ENCODE measurements at places on chromosomes 7 and 10.

DNA sequence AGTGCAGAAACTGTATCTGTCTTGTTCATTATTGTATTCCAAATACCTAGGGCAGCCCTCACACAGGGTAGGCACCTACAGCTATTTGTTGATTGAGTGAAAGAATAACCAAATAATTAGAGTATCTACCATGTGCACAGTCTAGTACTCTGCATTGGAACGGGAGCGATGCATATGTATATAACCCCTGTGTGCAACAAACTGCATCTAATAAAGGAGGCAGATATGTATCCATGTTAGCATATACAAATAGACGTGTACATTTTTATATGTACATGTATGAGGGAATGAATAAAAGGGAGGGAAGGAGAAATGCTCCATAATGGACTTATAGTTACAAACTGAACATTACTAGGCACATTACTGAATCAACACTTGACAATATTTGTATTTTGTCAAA lies 191.3 kb upstream of the PTPRZ1 start:
- DNase-seq: no peak

DNA sequence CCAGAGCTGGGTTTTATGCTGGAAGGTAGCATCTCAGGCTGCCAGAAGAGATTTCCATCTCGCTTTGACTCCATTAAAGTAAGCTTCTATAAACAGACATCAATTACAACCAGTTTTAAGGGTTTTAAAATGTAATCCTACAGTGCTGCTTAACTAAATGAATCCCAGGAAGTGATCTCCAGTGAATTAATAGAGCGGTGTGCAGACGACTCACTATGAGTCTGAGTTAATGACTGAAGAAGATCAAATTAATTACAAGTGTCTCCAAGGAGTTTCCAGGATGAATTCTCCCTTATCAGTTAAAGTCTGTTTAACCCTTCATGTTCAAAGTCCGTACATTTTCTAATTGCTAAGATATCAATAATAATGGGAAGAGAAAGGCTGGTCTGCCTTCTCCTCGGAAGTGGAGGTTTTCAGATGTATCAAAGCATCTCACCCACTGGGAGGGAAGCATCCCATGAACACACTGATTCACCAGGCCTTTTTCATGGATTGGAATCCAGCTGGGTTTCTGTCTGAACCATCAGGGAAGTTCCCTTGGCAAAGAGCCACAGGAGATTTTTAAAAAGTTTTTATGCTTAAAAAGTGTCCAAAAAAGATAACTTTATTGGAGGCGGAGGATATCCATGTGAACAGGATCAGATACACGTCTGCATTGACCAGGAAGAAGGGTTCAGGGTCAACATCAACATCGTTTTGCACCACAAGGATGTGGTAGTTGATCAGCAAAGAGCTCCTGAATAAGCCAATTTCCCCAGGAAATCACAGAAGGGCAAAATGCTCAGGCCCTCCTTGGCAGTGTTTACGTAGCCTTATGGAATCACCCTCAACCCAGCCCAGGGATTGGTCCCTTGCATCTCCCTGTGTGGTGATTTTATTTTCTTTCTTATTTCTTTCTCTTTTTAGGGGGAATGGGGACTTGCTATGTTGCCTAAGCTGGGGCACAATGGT lies 288.2 kb downstream of the POU6F2 start:
- no peak for DNase-seq

DNA sequence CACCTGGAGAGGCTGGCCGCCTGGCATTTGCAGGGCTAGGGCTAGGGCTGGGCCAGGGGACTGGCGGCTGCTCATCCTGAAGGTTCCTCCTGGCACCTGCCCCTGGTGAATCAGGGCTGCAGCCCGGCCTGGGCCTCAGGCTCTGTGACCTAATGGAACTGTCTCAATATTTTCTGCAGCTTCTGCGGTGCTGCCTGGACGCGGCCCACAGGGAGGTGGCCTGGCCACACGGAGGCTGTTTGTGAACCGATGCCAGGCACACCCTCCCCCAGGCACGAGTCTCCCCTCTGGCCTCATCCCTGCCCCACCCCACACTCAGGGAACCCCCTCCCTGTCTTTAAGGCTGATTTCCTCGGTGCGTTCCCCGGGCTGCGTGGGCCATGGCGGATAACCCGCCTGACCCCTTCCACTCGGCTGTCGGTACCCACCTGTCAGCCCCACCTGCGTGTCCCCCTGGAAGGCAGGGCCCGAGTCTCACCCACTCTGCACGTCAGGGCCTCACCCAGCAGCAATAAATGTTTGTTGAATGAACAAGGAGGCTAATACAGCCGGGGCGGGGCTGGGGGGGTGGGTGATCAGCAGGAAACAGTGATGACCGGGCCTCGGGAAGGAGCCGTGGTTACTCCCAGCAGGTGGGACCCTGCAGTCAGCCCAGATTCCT lies 54.5 kb upstream of the DNAJB6 start:
- DNase-seq: no peak

DNA sequence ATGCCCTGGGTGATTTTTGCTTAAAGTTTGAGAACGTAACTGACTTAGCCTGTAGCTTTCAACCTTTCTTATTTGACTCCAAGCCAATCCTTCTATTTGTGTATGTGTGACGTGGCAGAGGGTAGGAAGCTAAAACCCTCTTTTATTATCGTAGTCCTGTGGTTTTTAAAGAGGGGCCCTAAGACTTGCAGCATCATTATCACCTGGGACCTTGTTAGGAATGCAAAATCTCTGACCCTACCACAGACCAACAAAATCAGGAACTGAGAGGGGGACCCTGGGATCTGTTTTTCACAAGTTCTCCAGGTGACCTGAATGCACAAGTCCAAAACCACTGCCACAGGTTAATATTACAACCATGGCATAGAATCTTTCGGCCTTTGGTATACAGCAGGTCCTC lies 80.1 kb downstream of the OSBPL3 start:
- DNase-seq: no peak

DNA sequence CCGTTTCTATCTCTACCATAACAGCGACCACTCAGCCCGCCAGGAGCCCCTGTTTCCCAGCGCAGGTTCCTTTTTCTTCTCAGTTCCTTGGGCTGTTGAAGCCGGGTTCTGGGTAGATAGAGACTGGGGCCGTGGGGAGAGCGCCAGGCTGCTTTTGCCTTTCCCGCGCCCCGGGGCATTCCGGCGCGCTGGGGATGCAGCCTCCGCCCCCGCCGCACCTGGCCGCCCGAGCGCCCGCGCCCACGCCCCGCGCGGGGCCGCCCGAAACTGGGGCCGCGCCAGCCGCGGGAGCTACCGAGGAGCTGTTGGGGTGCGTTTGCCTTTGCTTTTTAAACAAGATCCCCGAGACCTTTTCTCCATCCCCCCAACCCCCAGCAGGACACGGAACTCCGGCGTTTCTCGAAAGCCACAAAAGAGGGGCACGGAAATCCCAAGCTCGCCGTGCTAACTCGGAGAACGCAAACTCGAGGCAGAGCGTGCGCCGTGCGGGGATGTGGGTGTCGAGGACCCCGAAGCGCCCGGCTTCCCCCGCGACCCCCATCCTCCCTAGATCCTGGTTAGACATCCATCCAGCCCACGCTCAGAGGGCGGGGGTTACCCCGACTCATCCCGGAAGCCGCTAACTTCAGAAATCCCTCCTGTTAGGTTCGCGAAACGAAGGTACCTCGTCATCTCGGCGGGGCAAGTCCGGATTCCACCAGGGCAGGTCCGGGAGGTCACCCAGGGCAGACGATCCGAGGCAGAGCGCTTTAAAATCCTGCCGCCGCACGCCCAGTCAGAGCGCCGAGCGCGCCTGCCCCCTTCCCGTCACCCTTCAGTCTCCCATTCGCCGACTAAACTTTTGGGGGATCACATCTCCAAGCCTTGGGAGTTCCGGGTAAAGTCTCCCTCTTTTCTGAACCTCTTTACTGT lies 1.0 kb downstream of the GRM8 start:
- DNase-seq: no peak

DNA sequence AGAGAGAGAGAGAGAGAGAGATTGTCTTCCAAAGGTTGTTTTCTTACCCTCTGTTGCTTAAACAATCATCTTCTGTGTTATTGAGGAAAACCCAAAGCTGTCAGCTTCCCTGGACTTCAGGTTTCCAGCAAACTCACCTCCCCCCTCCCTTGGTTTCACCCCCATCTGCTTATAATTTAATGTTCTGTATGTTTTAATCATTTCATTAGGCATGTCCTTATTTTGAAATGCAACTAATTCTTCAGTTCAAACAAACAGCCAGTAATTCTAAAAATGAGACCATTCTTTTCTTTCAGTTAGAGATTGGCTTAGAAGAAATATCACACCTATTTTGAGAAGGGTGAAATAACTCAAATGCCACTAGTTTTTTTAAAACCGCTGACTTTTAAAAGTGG lies 102.9 kb downstream of the FAM204A start:
- no peak for DNase-seq

DNA sequence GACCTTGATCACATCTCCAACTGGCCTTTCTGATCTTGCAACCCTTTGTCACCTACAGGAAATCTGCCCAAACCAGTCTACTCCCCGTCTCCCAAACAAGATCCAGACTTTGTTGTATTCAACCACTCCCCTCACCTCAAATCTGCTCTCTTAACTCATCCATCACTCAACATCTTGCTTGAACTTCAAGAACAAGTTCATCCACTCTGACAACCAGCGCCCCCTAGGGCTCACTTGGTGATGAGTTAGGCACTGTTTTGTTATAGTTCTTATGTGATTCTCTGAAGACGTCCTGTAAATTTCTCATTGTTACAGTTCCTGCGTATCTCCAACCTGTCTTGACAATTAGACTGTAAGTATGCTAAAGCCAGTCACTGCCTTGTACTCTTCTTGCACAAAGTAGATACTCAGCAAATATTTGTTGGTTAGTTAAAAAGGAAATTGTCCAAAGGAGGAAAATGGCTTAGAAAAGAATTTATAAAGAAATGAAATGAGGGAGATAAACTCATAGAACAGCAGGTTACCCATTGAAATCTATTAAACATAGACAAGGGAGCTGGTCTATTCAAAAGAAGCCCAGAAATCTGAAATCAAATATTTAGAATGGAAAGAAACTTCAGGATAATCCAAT lies 5.3 kb downstream of the FRMD4A start:
- peak; percentile 83 for DNase-seq

DNA sequence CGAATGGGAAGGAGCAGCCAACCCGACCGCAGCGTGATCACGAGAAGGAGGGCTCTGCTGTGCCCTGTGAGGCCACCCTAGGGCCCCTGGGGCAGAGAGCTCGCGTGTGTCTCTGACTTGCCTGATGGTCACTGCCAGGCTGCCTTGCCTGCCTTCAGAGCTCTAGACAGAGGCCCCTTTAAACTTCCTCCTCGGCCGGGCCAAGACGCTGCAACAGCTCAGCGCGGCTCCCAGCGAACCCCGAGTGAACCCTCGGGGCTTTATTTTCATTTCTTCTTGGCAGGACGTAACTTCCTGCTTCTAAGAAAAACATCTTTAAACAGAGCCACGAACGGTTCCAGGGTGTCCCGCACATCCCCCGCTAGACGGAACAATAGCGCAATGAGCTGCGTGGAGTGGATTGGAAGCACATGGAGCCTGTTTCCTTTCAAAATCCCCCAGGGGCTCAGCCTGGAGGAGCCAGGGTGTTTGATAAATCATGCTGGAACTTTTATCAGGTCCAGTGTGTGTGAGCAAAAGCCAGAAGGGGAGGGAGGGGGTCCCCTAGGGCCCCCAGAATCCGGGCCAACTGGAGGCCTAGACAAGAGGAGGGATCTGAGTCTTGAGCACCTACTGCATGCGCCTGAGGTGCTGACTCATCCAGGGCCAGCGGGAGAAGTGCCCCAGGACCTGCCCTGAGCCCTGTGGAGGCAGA lies 134.1 kb upstream of the GDF10 start:
- DNase-seq: peak; percentile 54

DNA sequence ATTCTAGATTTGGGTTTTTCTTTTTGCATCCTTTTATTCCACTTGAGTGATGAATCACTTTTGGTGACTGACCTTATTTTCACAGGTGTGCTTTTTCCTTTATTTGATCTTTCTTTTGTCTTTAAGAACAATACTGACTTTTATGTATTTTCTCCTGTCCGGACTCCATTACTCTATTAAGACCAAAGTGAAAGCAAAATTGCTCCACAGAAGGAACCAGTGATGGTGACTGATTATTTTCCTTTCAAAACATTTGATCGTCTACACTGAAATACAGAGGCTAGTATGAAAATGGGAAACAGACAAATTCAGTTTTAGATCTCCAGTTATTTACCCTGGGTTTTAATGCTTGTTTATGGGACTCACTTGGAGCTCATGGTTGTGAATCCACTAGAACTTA lies 15.5 kb downstream of the EXOC4 start:
- DNase-seq: no peak

DNA sequence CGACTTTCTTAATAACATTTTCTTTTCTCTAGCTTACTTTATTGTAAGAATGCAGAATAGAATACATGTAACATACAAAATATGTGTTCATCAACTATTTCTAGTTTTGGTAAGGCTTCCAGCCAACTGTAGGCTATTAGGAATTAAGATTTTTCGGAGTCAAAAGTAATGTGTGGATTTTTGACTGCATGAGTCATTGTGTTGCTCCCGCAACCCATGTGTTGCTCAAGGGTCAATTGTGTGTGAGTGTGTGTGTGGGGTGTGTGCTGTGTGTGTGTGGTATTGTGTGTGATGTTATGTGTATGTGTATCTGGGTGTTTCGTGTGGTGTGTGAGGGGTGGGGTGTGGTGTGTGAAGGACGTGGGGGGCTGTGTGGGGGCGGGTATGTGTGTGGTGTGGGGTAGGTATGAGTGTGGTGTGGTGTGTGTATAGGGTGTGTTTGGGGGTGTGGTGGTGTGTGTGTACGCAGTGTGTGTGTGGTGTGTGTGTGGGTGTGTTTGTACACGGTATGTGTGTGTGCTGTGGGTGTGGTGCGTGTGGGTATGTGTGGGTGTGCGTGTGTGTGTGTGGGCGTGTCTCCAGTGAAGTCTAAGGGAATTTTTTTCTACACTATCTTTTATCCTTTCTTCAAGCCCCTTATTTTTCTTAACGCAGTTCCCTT lies 60.5 kb downstream of the RSU1 start:
- no peak for DNase-seq

DNA sequence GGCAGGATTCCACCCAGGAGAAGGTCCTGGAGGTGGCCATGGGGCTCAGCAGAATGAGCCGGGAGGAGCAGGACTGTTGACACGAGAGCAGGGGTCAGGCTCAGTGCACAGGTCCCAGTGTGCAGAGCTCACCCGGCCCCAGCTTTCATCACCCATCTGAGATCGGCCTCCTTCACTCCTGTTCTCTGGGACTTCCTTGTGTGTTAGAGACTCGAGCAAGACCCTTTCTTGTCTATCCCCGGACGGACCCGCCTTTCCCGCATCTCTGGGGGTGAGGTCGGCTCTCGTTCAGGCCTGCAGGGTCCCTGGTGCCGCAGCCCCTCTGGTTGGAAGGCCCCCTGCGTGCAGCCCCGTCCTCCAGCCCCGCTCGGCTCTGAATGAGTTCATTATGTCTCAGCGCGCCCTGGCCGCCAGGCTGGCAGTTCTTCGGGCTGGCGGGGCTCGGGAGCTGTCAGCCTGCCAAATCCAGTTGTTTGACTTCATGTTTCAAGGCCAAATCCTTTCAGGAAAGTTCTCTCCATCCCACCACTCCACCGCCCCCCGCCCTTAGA lies 127.9 kb downstream of the LHPP start:
- no peak for DNase-seq

DNA sequence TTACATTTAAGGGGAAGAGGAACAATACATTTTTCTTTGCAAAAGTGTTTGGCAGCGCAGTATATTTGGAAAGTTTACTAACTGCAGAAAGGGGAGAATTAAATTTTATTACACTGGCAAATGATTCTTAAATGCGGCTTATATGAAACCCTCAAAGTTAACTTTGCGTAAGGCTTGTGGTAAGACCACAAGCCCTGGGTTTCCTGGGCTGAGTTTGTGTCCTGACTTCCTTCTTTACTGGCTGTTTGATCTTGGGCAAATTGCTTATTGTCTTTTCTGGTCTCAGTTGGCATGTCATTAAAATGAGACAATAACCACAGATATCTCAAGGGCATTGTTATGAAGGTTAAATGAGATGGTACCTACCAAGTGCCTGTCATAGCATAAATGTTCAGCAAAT lies 106.8 kb downstream of the GLRX3 start:
- no peak for DNase-seq
